ENCODE measurements at places on chromosomes 4 and X.

DNA sequence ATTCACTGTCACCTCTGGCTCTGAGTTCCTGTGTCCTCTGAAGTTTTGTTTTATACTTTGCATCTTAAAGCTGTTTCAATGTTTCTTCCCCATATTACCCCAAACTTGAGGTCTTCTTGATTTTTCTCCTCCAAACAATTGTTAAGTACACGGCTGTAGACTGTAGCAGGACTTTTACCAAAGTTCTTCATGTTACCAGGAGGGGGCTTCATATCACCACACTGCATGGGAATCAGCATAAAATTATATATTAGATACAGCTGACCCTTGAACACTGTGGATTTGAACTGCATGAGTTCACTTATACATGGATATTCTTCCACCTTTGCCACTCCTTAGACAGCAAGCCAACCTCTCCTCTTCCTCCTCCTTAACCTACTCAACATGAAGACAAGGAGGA, 56.6 kb downstream of the SPATA18 start:
- DNase-seq = no peak

DNA sequence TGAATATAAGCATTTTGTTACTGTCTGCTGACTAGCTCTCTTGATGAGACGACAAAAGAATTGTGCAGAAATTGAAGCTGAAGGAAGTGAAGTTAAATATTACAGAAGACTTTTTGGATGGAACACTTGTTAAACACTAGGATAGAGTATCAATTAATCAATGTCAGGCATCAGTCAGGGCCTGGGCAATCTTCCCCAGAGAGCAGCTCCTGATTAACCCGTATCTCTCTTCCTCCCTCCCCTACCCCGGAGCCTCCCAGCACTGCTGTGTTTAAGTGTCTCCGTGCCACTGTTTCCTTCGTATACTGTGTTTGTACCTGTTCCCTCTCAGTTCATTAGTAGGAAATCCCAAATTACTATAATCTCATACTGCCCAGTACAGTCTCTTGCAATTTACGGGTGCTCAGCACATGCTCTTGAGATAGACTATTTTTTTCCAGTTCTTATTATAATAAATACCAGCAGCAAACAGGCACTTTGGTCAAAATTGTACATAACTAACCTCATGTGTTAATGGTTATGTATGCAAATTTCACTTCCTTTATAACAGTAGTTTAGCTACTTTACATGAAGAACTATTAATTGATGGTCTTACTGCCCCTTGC, 765.7 kb upstream of the FTHL17 start:
- DNase-seq = no peak

DNA sequence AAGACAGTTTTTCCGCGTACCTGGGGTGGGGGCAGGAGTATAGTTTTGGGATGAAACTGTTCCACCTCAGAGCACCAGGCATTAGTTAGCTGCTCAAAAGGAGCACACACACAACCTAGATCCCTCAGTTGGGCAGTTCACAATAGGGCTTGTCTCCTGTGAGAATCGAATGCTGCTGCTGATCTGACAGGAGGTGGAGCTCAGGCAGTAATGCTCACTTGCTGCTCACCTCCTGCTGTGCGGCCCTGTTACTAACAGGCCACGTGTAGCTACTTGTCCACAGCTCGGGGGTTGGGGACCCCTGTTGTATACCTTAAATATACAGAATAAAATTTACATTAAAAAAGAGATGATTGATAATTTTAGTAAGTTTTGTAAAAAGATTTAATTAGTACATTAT, 191.5 kb downstream of the SLC7A11 start:
- DNase-seq = no peak

GRCh38 chr4:107683873-107684272, 36.2 kb downstream of the PAPSS1 start:
- no peak for DNase-seq

DNA sequence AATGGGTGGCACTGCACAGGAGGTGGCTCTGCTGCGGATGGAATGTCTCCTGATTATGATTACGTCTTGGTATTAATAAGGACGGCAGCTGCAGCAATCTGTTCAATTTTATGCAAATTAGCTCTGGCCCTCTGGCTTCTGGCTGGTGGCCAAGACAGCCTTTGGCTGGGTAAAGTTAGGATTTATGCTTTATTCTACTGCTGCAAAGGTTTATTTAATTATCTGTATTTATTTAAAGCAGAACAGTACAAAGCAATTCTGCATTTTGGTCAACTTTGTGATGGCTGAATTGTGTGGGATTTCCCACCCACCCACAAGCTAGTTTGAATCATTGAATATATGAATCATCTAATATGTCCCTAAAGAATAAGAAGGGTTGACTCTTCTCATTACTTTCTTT, 745.6 kb upstream of the FAM241A start:
- DNase-seq = no peak

- peak; percentile 95 for DNase-seq
Measured at GRCh38 chr4:185471235-185472102, at the start of gene CCDC110. Gene CCDC110 (minus strand): TSS chr4:185471733. CDS start chr4:185471683, 50 bp downstream.

DNA sequence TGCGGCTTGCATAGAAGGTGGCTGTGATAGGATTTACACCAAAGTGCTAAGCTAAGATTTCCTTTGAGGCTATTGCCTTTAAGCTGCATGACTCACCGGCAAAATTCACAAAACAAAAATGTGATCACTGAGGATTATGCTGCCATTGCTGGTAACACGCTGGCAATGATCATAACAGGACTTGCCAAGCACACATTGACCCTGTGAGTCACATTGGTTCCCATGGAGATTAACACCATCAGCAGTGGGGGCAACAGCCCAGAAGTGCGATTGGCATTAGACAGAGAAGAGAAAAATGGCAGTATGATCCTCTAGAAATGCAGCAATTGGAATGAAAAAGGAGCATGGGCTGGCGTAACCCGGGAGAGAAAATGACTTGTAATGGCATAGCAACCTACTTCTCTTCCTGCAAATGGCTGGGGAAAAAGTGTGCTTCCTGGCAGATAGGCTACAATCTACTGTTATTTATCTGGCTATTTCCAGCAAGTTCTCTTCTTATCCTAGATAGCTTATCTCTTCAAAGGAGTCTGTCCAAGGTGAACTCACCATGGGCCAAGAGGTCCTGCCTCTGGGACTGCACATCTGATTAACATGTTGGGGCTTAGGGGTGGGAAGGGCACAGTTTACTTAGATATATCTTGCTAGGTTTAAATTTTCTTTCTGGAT, 314.2 kb upstream of the IGFBP7 start:
- peak; percentile 82 for DNase-seq

DNA sequence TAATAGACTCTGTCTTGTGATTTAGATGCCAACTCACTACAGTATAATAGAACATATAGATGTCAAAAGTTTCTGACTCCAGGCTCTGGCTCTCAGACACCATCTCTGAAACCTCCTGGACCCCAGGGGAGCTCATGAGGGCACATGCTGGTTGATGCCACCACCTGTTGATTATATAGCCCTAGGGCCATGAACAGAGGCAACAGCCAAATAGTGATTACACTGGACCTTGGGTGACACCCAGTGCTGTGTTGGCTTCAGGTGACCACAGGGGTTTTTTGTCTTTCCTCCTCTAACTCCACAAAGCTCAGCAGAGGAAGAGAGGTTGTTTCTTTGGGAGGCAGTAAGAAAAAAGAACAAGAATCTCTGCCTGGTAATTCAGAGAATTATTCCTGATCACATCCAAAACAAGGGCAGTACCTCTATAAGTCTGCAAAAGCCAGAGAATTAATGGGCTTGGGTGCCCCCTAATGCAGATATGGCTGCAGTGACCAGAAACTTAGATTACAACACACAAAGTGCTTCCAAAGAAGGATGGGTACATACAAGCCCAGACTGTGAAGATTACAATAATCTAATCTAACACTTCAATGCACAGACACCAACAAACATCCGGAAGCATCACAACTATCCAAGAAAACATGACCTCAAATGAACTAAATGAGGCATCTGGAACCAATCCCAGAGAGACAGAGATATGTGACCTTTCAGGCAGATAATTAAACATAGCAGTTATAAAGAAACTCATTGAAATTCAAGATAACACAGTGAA, 1920.6 kb downstream of the ARAP2 start:
- no peak for DNase-seq

GRCh38 chrX:54530357-54530900, 410 bp downstream of the GNL3L start:
- no peak for DNase-seq

DNA sequence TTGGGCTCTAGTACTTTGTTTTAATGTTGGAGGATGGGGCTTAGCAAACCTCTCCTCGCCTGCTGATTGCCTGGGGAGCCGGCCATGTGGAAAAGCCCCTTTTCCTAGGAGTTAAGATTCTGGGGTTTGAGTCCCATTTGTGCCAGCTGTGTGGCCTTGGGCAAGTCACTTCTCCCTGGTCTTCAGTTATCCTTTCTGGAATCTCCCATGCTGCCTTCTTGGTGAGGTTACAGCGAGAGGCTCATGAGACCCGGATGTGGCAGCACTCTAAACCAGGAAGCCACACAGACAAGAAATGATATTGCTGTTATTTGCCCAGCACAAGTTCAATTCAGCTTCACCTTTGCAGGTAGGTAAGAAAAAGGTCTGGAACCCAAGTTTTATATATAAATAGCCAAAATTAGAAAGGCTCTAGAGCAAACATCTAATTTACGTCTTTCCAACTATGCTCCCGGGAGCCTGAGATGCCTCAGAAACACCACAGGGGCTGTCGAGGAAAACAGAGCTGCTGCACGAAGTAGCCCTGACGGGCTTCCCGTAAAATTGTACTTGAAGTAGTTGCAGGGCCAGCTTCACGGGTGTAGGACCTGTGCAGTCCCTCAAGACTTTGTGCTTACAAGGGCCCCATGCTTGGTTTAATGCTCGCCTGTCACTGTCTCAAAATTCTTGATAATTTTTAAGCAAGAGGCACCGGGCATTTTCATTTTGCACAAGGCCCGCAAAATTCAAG, 8.3 kb upstream of the SASH3 start:
- no peak for DNase-seq

GRCh38 chrX:23616361-23616760, 50.9 kb upstream of the PRDX4 start:
- DNase-seq = no peak

DNA sequence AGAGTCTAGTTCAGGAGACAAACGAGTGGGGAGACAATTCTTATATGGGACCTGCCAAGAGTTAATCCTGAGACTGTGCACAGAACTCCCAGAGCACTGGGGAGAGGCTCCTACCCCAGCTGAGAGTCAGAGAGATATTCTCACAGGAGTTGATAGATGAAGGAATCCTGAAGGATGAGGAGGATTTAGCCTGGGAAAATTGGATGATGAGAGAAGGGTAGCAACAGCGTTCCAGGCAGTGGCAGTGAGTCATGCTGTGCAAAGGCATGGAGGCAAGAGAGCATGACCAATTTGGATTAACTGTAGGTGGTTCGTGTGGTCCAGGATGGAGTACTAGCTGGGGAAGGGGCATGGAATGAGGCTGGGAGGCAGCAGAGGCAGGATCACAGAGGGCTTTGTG, 318.6 kb downstream of the LDB2 start:
- no peak for DNase-seq

- DNase-seq = no peak
Measured at GRCh38 chr4:53764761-53765490, 173.6 kb upstream of the LNX1 start.

DNA sequence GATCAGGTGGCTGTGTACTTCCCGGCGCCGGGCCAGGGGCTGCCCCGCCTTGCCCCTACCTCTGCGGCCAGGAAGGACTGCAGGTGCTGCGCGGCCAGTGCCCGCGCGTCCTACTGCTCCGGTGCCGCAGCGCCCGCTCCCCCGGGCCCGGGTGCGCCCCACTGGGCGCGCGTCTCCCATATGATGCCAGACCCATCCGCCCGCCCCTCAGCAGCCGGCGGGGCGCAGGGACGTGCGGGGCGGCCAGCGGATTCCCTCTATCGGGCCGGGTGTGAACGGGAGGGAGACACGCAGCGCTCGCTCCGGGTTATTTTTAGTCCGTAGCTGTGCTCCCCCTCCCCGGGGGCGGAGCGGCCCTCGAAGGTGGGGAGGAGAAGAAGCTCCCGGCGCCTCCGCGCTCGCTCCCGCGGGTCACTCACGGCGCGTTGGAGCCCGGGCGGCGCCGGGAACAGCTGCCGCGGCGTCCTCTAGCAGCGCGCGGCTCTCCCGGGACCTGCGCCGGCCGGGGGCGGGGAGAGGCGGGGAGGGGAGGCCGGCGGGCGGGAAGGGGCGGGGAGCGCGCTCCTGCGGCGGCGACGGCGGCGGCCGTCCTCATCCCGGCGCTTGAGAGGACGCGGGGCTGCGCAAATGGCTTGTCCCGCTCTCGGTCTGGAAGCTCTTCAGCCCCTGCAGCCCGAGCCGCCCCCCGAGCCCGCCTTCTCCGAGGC, 103.6 kb downstream of the UCHL1 start:
- peak; percentile 75 for DNase-seq

- DNase-seq = no peak
Measured at GRCh38 chr4:152072001-152072485, 311.2 kb upstream of the GATB start.

- DNase-seq = no peak
Measured at GRCh38 chr4:159922119-159922518, 819.2 kb downstream of the RAPGEF2 start.

- peak; percentile 92 for DNase-seq
Measured at GRCh38 chr4:1082215-1083182, 30.9 kb downstream of the RNF212 start.

DNA sequence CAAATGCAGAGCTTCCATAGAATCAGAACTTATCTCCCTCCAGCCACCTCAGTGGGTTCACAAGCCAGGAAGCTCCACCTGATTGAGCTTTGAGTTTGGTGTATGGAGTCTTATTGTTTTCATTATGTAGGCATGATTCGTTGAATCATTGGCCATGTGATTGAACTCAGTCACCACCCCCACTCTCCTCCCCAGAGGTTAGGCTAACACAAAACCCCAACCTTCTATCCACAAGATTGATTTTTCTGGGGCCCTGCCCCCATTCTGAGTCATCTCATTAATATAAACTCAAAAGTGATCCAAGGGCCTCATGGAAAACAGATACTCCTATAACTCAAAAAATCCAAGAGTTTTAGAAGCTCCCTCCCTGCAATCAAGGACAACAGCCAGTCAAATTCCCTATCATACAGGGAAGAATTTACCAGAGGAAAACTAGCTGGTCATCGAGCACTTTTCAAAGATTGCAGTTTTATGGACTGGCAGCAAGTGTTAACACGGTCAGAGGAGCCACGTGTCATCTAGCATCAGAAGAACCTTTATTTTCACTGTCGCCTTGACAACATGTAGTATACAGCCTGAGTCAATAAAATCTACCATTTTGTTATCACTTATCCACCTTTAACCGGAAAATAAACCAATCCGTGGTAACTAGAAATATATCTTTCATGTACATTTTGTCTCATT, 35.9 kb upstream of the GUCY1B1 start:
- no peak for DNase-seq
